ENCODE measurements at places on chromosomes 5 and 9.

GRCh38 chr9:7211657-7212056 lies 453.9 kb downstream of the KDM4C start:
- no peak for DNase-seq

DNA sequence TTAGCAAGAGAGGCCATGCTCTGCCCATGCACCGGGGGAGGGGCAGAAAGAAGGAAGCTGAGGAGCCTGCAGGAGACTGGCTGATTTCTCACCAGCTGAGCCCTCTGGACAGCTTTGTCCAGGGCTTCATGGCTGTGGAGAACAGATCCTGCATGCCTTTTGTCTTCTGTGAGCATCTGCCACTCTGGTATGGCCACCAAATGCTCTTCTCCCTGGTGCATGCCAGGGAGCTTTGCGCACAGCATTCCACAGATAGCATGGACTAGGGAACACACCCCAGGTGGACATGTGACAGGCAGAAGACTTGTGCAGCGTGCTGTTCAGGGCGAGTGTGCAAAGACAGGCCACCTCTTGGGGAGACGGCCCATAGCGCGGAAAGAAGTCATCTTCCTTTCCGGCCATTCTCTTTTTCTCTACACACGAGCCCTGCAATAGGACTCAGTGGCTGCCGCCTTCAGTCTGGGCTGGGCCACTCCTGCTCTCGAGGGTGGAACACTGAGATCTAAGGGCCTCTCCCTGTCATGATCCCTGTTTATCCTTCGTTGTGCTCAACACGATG lies 56.7 kb downstream of the GADD45G start:
- no peak for DNase-seq

DNA sequence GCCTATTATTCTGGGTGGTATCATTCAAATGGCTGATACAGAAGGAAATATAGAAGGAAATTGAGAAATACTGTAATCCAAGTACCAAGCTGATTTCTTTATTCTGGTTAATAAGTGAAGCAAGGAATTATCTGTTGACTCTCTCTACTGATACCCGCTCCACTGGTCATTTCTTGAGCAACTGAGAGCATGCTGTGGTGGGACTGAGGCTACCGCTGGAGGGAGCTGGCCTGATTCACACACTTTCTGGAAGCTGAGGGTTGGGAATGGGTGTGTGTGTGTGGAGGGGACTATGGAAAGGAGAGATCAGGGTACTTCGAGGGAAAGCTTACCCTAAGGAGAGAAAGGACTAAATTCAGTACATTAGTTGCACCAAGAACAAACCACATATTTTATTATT lies 104.1 kb downstream of the UGCG start:
- DNase-seq, result no peak

- no peak for DNase-seq
Observed at GRCh38 chr5:87770016-87770570, 357.4 kb upstream of the CCNH start.

DNA sequence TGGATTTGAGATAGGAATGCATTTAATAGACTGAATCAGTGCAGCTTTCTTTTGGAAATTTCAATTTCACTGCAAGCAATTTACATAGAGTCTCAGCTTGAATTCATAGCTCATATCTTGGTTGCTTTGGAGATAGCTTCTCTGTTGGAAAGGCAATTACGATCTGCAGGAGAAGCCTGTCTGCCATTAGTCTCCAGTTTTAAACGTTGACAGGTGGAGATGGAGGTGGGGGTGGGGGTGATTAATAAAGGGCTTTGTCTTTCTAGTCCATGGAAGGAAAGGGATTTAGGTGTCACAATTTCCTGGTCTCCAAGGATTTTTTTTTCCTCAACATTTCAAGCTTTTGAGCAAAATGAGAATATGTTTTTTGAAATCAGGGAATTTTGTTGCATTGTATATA lies 184.7 kb downstream of the CARTPT start:
- no peak for DNase-seq

DNA sequence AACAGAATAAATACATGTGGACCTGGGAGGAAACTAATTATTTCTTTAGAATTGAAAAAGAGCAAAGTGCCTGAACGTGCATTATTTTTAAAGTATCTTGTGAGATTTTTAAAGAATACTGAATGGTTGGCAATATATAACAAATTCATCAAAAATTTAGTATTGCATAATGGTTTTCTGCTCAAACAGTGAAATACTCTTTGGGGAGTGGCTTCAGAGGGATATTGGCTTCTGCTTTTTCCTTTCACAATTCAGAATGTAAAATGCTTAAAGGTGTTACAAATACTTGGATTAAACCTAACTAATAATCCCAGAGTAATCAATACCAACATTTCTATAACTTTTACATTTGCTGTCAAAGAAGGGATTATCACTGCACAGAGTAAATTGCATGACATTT lies 379.3 kb upstream of the CHD1 start:
- no peak for DNase-seq

GRCh38 chr5:177981296-177982071 lies 14.6 kb downstream of the PROP1 start:
- no peak for DNase-seq

- no peak for DNase-seq
Observed at GRCh38 chr5:75020016-75020656, 32.2 kb downstream of the GCNT4 start.
